ENCODE measurements at places on chromosomes 4 and X. TPM values are rescaled to one million over a fixed set of nuclear protein-coding genes. Genes with fewer than 3 reads are reported as not detected.

SLC49A3 gene
- total RNA-seq = not detected

CXorf49 gene
- not detected for total RNA-seq

DNA sequence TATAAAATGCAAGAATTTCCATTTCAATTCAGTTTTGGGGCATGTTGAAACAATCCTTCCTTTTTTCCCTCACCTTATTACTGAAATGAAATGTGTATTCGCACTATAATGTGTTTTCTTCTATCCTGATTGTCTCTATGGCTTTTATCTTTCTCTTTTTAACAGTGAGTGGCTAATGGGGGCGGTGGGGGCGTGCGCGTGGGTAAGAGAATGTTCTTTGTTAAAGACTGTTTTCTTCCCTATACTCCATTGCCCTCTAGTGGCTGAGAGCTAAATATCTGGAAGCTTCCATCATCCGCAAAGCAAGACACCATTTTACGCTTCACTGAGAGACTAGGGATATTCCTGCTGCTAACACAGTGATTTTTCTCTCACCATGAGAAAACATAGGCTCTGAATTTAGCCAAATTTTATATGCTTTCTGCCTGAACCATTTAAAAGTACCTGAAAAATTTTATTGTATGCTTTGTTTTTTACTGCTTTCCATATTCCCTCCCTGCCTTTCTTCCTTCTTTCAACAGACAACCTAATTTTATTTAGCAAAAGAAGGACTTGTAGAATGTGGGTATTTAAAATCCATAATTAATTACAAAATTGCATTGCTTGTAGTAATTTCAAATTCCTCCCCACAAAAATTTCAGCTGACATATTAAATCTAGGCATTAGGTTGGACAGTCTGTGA is 194.0 kb downstream of the GASK1B start:
- peak; percentile 63 for DNase-seq

GRCh38 chr4:165874072-165874790 is 1.2 kb downstream of the TLL1 start:
- no peak for DNase-seq

GRCh38 chr4:72602396-72603376 is 33.7 kb upstream of the ADAMTS3 start:
- DNase-seq = no peak

DNA sequence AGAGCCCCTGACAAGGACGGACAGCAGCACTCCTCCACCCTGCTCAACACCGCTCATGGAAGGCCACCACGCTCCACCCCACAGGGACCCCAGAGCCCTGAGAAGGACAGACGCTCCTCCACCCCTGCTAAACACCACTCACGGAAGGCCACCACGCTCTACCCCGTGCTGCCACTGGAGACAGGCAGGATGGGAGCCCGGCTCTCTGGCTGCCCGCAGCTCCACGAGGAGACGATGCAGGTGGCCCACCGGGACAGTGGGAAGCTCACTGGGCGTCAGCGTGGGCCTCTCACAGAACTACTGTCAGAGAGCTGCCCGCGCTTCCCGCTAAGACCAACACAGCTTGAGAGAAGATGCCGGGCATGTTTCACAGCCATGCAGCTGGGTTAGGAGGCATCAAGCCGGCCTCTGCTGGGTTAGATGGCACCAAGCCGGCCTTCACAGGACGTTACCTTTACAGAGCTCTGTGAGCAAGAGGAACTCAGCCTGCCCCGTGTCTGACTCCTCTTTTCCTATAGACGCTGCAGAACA is 20.8 kb downstream of the GAK start:
- no peak for DNase-seq
